ENCODE measurements at places on chromosomes 5 and 9.

GRCh38 chr5:127590156-127590722, 58.6 kb upstream of the CTXN3 start:
- DNase-seq = no peak

- no peak for DNase-seq
Measured at GRCh38 chr5:75435096-75435495, 76.3 kb downstream of the CERT1 start.

- DNase-seq = no peak
Measured at GRCh38 chr9:133657120-133657661, 21.0 kb downstream of the DBH start.

GRCh38 chr5:93497096-93497495, 83.9 kb downstream of the NR2F1-AS1 start:
- DNase-seq = no peak
